ENCODE measurements at places on chromosomes 13 and 19.

DNA sequence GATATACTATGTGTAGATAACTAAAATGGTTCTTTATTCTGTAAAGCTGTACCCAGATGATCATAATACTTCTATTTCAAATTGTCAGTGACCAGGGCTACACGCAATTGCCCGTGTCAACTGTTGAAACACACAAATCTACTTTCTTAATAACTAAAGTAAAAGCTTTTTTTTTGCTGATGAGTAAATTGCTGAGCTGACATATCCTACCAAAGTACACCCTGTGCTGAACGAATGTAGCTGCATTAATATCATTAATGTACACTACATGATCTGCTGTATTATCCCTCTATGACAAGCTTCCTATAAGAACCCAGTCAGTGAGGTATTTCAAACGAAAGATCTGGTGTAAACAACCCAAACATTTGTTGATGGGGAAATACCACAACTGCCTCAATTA lies 827.2 kb upstream of the ATXN8OS start:
- no peak for DNase-seq

GRCh38 chr13:94433055-94433961 lies 46.2 kb downstream of the DCT start:
- DNase-seq, result no peak

DNA sequence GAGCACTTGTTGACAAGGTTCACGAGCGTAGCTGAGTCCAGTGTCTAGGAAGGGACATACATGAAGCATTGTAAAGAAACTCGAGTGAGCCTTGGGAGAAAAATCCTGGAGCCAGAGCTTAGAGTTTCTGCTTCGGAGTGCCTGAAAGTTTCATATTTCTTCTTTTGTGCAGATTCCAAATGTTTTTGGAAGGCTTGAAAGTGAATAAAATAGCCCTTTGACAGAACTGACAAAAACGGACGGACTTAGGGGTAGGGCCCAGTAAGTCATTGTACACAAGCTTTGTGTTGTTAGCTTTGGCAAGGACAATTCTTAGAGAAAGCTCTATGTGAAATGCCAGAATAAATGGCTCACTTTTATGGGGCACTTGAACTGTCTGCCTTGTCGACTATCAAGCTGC lies 2.8 kb downstream of the RNF113B start:
- no peak for DNase-seq

GRCh38 chr19:41848666-41849065 lies 3.8 kb downstream of the DMRTC2 start:
- no peak for DNase-seq

GRCh38 chr13:92173254-92173653 lies 774.8 kb downstream of the GPC5 start:
- DNase-seq, result no peak

DNA sequence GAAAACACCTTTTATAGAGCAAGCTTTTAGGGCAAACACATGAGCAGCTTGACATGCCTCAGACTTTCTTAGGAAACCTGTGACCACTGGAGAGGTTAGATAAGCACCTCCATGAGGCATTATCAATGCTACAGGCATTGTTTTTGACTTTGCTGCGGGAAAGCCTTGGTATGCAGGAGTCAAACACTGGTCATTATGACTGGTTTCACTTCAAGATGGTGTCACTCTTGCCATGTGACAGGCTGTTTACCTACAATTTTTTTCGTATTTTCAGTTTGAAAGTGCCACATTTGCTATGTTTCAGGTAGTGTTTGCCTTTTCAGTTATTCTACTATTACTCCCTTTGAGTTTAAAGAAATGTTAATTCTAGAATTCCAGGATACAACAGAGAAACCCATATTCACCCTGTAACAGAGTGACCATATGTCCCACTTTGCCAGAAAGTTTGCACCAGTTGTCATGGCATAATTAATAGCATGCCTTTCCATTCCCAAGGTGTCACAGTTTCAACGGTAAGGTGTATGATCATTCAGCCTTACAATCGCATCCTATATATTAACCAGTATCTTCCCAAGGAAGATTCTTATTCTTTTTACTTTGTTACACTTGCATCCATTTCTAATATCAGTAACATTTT lies 33.0 kb downstream of the USP12 start:
- no peak for DNase-seq

- no peak for DNase-seq
Measured at GRCh38 chr13:26961890-26962615, 201.5 kb upstream of the GPR12 start.

- no peak for DNase-seq
Measured at GRCh38 chr19:30608471-30608870, 236.3 kb downstream of the ZNF536 start.

DNA sequence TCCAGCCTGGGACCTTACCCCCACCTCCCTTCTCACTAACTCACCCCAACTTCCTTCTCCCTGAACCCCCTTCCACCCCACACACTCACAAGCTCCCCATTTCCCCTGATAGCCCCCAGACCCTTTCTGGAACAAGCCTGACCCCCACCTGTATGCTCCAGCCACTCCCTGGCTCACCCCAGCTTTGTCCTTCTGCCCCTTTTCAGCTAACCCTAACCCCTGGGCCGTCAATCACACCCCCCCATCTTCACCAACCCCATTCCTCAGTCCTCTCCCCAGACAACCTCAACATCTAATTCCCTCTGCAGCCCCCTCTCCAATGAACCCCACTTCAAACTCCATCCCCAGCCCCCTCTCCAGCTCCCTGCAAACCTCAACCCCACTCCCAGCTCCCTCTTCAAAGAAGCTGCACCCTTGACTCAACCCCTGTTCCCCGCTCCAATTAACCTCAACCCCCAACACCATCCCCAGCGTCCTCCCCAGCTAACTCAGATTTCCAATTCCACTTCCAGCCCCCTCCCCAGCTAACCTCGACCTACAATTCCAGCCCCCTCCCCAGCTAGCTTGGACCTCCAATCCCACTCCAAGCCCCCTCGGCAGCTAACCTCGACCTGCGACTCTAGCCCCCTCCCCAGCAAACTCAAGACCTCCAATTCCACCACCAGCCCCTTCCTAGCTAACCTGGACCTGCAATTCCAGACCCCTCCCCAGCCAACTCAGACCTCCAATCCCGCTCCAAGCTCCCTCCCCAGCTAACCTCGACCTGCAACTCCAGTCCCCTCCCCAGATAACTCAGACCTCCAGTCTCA lies 929 bp downstream of the GNG7 start:
- DNase-seq, result no peak

- no peak for DNase-seq
Measured at GRCh38 chr13:35480346-35480745, 3.9 kb upstream of the MAB21L1 start.

DNA sequence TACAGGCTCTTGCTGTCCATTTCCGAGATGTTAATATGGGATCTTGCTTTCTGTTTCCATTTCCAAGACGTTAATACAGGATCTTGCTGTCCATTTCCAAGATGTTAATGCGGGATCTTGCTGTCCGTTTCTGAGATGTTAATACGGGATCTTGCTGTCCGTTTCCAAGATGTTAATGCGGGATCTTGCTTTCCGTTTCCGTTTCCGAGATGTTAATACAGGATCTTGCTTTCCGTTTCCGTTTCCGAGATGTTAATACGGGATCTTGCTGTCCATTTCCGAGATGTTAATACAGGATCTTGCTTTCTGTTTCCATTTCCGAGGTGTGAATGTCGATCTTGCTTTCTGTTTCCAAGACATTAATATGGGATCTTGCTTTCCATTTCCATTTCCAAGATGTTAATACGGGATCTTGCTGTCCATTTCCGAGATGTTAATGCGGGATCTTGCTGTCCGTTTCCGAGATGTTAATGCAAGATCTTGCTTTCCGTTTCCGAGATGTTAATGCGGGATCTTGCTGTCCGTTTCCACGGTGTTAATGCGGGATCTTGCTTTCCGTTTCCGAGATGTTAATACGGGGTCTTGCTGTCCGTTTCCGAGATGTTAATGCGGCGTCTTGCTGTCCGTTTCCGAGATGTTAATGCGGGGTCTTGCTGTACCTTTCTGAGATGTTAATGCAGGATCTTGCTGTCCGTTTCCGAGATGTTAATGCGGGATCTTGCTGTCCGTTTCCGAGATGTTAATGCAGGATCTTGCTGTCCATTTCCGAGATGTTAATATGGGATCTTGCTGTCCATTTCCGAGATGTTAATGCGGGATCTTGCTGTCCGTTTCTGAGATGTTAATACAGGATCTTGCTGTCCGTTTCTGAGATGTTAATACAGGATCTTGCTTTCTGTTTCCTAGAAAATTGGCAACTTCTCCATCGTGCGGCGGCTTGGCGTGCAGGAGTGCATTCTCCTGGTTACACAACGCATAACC lies 38.3 kb downstream of the PEX11G start:
- no peak for DNase-seq

GRCh38 chr13:70769817-70770216 lies 661.6 kb upstream of the KLHL1 start:
- no peak for DNase-seq

DNA sequence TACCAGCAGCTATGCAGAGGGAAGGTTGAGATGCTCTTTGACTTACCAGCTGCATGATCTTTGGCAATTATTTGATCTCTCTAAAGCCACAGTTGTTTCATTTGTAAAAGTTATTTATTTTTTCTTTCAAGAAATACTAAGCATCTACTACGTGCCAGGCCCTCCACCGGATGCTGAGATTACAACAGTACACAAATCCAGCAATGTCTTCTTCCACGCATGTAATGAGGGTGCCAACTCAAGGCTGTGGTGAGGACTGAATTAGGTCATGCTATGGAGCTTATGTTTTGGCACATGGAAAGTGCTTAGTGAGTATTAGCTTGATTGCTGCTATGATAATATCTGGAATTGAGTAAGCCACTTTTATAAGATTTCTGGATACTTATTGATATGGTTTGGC lies 358.2 kb downstream of the IRS2 start:
- no peak for DNase-seq

DNA sequence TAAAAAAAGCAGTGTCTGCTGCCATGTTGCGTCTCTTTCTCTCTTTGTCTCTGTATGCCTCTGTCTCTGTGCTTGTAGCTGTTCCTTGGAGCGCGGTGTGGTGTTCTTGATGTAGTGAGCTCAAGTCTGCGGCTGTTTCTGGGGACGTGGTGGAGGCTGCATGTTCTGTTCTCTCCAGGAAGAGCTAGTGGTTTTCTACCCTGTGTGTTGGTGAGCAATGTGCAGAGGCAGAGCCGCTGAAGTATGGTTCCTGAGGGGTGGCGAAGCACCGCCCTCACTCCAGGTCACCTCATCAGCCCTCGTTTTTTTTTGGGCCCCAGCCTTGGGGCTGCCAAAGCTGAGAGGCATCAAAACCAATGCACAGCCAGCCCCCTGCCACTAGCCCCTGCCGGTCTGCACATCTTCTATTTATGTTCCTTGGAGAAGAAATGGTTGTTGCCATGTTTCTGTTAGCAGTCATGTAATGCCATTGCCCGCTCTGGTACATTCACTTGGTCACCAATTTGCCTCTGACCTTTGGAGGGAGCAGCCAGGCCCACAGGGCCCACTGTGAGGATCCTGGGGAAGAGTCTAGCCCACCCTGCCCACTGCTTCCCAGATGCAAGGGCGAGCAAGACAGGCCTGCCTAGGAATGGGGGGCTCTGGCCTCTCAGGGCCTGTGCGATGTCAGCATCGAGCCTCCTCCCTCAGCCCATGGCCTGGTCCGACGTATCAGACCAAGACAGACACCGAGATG lies 7.2 kb downstream of the HNRNPL start:
- peak; percentile 53 for DNase-seq

DNA sequence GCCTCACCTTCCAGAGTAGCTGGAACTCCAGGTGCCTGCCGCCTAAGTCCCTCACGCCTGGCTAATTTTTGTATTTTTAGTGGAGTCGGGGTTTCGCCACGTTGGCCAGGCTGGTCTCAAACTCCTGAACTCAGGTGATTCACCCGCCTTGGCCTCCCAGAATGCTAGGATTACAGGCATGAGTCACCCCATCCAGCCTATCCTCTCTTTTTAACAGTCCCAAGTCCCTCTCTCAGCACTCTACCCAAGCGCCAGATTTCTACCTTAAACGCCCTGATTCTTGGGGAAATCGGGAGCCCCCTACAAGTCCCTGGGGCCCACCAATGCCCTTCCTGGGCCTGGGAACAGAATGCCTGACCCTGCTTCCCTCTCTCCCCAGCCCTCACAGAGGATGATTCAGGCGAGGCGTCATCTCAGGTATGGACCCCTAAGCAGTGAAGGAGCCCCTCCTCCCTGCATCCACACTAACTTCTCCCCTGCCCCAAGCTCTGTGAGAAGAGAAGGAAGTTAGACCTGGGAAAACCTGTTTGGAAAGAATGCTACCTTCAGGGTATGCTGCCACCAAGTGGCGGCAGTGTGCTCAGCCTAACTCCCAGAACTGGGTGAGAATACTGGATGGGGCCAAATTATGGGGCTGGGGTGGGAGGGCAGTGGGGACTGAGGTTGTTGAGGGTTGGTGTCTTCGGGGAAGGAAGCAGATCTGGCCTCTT lies 20.8 kb upstream of the EBI3 start:
- no peak for DNase-seq

GRCh38 chr13:45788011-45788410 lies 63.5 kb downstream of the SIAH3 start:
- no peak for DNase-seq

DNA sequence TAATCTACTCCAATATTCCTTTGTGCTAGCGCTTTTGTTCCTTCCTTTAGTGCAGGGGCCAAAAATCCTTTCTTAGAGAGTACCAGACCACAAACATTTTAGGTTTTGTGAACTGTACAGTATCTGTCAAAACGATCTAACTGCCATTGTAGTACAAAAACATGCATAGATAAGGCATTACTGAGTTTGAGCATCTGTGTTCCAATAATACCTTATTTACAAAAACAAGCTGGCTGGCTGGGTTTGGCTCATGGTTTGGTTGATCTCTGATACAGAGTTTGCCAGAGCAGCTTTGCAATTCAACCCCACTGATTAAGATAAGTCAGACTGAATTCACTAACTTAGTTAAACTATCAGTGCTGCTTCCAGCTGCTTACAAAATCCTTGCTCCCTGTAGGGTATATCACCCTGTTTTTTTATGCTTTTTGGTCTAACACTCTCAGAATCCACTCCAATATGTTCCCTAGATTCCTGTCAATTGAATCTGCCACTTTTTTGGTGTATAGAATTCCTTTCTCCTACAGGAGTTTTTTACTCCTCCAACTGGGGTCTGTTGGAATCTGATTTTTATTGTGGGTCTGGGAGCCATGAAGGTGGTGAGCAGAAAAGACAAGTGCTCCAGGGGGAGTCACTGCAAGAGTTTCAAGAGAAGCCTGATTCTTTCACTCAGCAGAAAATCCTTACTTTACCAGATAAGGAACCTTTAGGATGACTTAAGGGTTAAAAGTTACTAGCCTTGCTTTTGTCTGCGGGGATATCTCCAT lies 1399.4 kb downstream of the EFNB2 start:
- DNase-seq, result no peak

- DNase-seq, result no peak
Measured at GRCh38 chr13:79799059-79799867, 318.3 kb downstream of the NDFIP2 start.

All from stimulated activated CD8-positive, alpha-beta memory T cell treated with anti-CD3 and anti-CD28 coated beads, Interleukin-2, amount 100 ng/mL, for 48 hours (primary cell).